Muscle of back (tissue), 13 donors: ENCODE measurements at places on chromosomes 12 and 14. TPM values are rescaled to one million over a fixed set of nuclear protein-coding genes. Genes with fewer than 3 reads are reported as not detected.

Gene HVCN1
- 6.6 TPM for polyA plus RNA-seq

Gene HOXC13
- 0.68 TPM for polyA plus RNA-seq

DNA sequence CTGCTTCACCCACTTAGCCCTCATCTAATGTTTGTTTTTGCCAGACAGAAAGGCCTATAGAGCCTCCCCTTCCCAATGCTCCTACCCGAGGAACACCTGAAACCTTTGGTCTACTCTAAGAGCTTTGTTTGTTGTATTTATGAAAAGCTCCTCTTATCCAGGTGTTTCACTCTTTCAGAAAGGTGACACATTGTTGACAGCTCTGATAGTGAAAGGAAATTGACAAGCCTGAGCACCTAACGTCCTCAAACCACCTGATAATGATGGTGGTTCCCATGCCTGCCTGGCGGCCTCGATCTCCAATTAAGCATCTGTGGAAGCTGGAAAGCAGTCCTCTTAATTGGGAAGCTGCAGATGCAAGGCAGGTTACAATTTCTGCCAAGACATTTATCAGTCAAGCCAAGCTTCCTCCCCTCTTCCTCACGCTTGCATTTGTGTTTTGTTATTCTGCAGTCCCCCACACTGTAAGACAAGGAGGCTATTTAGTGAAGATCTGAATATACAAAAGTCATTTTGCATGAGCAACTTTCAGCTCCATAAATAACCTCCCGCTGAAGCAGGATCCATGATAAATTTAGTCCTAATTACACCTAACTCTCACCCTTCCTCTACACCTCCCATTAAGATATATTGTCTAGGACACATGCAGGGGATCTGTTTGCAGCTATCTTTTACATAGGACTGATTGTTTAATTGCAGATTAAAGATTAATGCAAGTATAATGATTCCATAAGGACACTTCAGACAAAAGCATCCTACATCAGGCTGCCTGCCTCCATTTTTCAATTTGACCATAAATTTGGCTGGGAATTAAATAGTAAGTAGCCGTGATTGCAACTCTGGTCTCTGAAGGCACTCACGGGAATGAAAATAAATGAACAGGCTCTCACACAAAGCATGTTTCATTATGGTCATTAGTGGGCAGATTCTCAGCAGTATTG, 288.6 kb downstream of the PDZRN4 start:
- DNase-seq, result no peak

DNA sequence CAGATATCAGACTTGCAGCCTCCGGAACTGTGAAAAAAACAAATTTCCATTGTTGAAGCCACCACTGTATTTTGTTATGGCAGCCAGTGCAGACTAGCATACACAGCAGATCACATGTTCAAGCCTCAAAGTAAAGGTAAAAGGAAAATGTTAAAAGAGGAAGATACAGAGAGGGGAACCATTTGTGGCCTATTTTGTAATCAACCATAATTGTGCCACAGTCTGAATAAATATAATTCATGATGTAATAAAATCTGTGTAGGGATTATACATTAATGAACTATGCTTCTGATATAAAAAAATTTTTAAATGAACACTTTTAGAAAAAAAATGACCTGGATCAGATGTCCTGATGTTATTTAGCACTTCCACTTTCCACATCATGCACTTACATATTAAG, 79.6 kb downstream of the SLC16A7 start:
- DNase-seq, result no peak

Gene PRPH
- 2.4 TPM for polyA plus RNA-seq

GRCh38 chr12:45582986-45583659, 146.4 kb upstream of the ARID2 start:
- no peak for DNase-seq

GRCh38 chr12:127293507-127294310, 973.3 kb upstream of the TMEM132C start:
- peak; percentile 44 for DNase-seq

DNA sequence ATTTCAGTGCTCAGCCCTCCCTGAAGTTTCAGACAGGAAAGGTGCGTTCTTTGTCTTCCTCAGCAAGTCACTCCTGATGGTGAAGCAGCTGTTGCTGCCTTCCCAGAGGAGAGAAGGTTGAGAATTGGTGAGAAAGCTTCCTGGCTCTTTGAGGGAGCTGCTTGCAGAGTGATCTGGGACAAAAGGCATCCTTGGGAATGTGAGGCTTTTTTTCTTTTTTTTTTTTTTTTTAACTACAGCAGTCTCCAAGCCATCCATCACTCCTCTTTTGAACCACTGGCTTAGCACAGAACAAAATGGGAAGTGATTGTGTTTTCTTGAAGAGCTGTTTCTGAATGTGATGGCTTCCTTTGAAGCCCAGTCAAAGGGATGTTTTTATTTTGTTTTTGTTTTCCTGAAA, 120.4 kb upstream of the LRIG3 start:
- DNase-seq, result peak; percentile 49

Gene ITGB7
- polyA plus RNA-seq, result 0.46 TPM

Gene PITPNM2
- polyA plus RNA-seq, result 6.1 TPM

- no peak for DNase-seq
Observed at GRCh38 chr12:122389677-122390076, 32.8 kb downstream of the CLIP1 start.

GRCh38 chr12:106682594-106683234, 91.8 kb upstream of the RIC8B start:
- no peak for DNase-seq

- no peak for DNase-seq
Observed at GRCh38 chr12:10131111-10131690, 1.2 kb upstream of the CLEC7A start.

GRCh38 chr12:122097584-122097926, 19.0 kb downstream of the MLXIP start:
- no peak for DNase-seq
